ENCODE measurements at places on chromosomes 1 and 21. TPM values are rescaled to one million over a fixed set of nuclear protein-coding genes. Genes with fewer than 3 reads are reported as not detected.

GRCh38 chr21:35007348-35007747 is 41.8 kb downstream of the RUNX1 start:
- DNase-seq, result no peak

- no peak for DNase-seq
Observed at GRCh38 chr1:200217703-200218102, 190.2 kb downstream of the NR5A2 start.

DNA sequence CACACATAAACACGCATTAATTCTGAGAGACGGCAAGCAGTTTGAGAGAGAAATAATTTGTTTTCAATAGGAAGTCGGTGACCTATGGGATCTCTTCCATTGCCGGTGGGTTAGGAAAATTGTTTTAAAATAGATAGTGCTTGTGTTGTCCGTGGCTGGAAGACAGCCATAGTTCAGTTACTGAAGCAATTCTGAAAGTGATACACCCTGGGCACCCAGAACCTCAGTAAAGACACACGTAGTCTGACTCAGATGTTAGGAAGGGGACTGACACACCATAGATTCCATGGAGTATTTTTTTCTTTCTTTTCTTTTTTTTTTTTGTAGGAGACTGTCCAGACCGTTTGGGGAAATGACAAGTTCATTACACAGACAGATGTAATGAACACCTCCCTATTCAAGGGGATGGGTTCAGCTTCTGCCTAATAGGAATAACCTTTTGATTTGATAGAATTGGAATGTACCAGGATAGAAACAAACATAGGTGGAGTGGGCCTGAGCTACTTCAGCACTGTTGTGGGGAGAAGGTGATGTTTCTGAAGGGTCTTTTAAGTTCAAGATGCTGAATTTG is 1.6 kb downstream of the C1orf21 start:
- DNase-seq, result no peak

DNA sequence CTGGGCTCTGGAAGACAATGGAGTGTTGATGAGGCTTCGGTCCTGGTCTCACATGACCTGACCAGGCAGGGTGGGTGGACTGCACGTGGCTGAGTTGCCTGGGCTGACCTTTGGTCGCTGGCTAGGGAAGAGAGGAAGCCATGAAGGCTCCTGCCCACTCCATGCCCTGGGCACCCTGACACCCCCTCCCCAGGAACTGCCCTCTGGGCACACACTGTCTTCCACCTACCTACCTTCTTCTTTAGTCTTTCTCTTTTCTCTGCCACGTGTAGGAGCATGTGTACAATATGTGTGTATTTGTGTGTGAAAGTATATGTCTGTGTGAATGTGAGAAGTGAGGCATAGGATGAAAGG is 15.1 kb downstream of the POU3F1 start:
- no peak for DNase-seq

DNA sequence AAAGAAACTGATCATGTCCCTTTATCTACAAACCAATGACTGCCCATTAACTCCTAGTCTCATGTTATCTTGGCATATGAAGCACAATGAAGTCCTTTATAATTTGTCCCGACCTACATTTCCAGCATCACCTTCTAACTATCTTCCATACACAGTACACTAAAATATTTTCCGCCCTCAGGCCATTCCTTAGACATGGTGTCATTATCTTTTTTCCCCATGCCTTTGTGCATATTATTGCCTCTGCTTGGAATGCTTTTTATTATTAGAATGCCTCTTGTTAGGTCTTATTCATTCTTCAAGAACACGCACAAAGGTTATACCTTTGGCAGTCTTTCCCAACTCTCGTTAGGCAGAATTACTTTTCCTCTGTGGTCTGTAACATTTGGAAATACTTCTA is 39.6 kb downstream of the ATG4C start:
- no peak for DNase-seq

- DNase-seq, result no peak
Observed at GRCh38 chr1:96979304-96980268, 258.0 kb downstream of the PTBP2 start.

DNA sequence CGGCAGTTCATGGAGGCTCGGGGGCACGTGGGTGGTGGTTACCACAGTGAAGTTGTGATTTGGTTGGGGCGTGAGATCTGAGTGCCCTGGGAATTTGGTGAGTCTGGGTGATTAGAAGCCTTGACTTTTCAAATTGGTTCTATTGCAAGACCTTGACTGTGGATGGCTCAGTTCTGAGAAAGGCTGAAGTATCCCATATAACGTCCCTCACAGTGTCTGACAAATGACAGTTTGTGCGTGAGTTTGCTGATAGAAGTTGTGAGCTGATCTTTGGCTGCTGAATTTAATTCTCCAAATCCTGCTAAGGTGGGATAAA is 549 bp downstream of the MSH4 start:
- DNase-seq, result no peak

GRCh38 chr1:11841245-11842153 is 6.1 kb downstream of the NPPA start:
- no peak for DNase-seq

DNA sequence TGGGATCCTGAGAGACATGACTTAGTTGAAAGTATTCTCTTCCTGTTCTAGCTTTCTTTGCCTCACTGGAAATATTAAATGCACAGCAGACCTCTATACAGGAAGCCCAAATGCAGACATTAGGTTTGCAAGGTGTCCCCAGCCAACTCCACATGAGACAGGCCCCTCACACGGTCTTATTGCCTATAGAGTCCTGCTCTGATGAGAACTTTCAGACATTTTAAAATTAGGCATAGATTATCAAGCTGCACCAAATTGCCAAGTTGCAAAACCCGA is 251.9 kb upstream of the C1orf105 start:
- no peak for DNase-seq

DNA sequence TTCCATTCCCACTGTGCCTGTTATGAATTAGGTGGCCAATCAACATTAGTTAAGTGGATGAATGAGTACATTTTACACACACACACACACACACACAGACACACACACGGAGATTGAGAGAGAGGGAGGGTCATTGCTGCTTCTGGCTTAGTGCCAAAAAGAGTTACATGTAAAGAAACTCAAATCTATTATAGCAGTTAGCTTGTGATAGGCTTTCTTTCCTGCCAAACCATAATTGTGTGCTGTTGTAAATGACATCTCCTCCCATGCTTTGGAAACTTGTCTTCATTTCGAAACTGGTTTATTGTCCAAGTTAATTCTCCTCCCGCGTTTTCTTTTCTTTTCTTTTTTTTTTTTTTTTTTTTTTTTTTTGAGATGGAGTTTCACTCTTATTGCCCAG is 1.4 kb upstream of the MT1HL1 start:
- DNase-seq, result no peak

The CD55 gene
- total RNA-seq, result 5.1 TPM

The OR14K1 gene
- not detected for total RNA-seq

The CHIA gene
- total RNA-seq, result not detected

The AIRE gene
- total RNA-seq, result not detected

The IL10 gene
- total RNA-seq, result not detected

The SLFNL1 gene
- total RNA-seq, result 0.94 TPM

Data from occipital lobe (tissue), 3 donors.